Smooth muscle cell of bladder (primary cell): ENCODE measurements at places on chromosomes 4 and X. TPM values are rescaled to one million over a fixed set of nuclear protein-coding genes. Genes with fewer than 3 reads are reported as not detected.

Gene EMCN
- total RNA-seq, result under 0.01 and 0.65 TPM in 2 replicates

Gene HEPH
- 3.1 and 15.1 TPM in 2 replicates for total RNA-seq

Gene FAM184B
- total RNA-seq, result under 0.01 TPM in 1 of 2 replicates, not detected in the other

Gene HMGN5
- 0.46 and 1.00 TPM in 2 replicates for total RNA-seq

Gene PASD1
- not detected in 2 replicates for total RNA-seq

Gene PRSS48
- total RNA-seq, result not detected in 2 replicates

Gene SPANXN3
- not detected in 2 replicates for total RNA-seq

Gene USP26
- total RNA-seq, result not detected in 2 replicates

Gene TEC
- 0.28 and 0.71 TPM in 2 replicates for total RNA-seq

Gene CPLX1
- not detected in 2 replicates for total RNA-seq

Gene AFP
- total RNA-seq, result 0.55 and 0.85 TPM in 2 replicates

Gene TCP11X2
- not detected in 2 replicates for total RNA-seq

Gene SLC6A14
- total RNA-seq, result under 0.01 TPM in 1 of 2 replicates, not detected in the other

Gene GAGE13
- not detected in 2 replicates for total RNA-seq

Gene EPHA5
- total RNA-seq, result 7.1 and 19.0 TPM in 2 replicates

Gene CUL4B
- 20.5 and 27.3 TPM in 2 replicates for total RNA-seq
